NCI-H460 (cell line): ENCODE measurements at places on chromosomes 7 and 10.

GRCh38 chr10:87721781-87722180 is 62.1 kb downstream of the PAPSS2 start:
- DNase-seq = no peak

- no peak for DNase-seq
Observed at GRCh38 chr10:93481637-93482144, 443 bp downstream of the MYOF start.

DNA sequence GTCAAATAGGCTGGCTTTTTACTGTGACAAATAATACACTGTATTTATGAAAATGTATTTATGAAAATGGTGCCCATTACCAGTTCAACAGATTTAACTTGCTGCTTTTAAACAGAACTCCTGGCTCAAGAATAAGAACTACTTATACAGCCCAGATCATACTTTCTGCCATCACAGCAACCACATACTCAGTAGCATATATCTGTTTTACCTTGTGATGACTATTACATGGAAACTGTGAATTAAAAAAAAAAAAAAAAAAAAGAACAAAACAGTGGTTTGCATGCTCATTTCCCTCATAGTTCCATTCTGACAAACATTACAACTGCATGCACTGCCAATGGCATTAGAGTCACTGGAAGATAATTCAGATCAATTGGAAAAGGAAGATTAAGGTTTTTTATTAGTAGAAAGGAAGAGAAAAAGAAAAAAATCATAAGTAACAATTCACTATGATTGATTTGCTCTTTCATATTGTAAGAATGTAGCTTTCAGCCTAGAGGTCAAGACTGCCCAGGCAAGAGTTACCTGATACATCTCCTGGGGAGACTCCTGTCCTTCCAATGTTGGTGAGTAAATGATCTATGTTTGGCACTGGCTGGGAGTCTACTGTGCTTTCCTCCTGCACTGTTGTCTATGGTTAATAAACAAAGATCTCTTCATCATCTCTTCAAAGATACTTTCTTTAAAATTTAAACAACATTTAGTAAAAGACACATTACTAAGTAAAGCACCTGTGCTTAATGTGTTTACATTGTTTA is 132.8 kb downstream of the ARHGAP21 start:
- DNase-seq = no peak

- DNase-seq = no peak
Observed at GRCh38 chr7:158740013-158740656, 35.5 kb upstream of the NCAPG2 start.

DNA sequence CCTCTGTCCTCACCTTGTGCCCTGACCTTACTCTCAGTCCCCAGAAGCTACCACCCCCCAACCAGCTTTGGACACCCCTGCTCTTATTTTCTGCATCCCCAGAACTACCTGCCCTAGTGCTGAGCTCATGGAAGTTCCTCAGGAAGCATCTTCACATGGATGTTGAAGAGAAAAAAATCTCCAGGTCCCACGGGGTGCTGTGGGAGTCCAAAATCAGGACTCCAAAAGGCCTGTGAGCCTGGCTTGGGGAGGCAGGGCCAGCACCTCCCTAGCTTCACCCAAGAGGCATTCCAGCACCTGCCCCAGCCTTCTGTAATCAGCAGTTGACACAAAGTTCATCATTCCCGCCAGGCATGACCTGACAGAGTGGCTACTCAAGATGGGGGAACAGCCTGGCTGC is 20.7 kb upstream of the GDF10 start:
- no peak for DNase-seq

GRCh38 chr7:132709971-132710567 is 133.8 kb upstream of the PLXNA4 start:
- DNase-seq = peak; percentile 19

DNA sequence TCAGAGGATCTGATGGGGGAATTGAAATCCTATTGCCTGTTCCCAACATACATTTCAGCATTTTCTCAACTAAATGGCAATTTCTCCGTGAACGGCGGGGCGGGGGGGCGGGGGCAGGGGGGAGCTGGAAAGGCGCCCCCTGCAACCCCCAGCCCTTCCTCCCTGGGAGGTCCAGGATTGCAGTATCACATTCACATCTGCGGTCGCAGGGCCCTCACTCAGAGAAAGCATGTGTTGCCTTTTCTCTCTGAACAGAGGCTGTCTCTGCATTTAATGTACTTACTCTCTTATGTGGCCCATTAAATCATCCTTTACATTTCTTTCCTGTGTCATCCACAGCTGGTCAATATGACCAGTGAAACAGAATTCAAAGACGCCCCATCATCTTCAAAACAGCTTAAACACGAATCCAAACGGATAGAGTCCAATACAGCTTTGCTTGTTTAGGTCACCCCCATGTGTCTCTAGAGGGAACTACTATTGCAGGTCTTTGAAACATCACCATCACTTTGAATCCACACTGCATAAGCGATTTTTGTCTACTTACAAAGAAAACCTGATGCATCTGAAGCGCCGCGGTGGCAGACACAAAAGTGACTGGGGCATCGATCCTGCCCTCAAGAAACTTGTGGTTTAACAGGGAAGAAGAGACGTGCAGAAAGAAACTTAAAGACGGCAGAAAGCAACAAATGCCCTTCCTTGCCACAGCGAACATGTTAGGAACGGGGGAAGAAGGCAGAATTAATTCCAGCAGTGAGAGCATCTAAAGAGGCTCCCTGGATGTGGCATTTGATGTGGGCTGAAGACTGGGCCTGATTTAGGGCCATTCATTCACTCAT is 17.0 kb upstream of the ECHDC3 start:
- DNase-seq = peak; percentile 39

- peak; percentile 80 for DNase-seq
Observed at GRCh38 chr10:89391907-89392756, at the start of gene IFIT1. TSS of gene IFIT1 (plus strand) at chr10:89392623. CDS start at chr10:89392713, 90 bp downstream.

- DNase-seq = peak; percentile 43
Observed at GRCh38 chr7:124856299-124856888, 73.2 kb downstream of the POT1 start.

DNA sequence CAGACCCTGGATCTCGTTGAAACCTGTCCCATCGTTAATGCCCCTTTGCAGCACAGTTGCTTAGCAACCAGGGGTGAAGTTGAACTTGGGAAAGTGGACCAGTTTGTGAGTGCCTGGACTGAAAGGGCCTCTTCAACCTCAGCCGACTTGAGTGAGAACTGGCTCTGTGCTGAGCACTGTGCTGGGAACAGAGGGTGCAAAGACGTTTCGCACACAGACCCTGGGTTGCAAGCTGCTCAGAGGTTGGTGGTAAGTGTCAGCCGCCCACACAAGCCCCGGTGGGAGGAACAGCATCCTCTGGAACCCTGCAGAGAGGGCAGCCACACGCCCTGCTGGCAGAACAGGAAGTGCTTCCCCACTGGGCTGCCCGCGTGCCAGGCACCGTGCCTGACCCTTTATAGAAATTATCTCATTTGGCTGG is 89.2 kb downstream of the CARD11 start:
- DNase-seq = no peak

DNA sequence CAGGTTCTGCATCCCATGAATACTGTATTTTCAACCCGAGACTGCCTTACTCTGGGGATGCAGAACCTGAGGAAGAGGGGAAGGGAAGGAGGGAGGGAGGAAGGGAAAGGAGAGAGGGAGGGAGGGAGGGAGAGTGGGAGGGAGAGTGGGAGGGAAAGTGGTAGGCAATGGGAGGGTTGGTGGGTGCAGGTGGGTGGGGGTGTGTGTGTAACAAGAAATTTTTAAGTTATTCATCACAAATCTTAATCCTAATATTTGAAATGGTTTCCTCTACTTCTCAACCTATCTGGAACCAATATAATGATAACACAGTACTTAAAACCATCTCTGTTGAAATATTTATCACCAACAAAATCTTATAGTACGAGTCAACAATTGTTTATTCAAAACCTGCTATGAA is 68.0 kb downstream of the PDSS1 start:
- DNase-seq = no peak
